M059J (cell line): ENCODE measurements at places on chromosomes 2 and 18. TPM values are rescaled to one million over a fixed set of nuclear protein-coding genes. Genes with fewer than 3 reads are reported as not detected.

DNA sequence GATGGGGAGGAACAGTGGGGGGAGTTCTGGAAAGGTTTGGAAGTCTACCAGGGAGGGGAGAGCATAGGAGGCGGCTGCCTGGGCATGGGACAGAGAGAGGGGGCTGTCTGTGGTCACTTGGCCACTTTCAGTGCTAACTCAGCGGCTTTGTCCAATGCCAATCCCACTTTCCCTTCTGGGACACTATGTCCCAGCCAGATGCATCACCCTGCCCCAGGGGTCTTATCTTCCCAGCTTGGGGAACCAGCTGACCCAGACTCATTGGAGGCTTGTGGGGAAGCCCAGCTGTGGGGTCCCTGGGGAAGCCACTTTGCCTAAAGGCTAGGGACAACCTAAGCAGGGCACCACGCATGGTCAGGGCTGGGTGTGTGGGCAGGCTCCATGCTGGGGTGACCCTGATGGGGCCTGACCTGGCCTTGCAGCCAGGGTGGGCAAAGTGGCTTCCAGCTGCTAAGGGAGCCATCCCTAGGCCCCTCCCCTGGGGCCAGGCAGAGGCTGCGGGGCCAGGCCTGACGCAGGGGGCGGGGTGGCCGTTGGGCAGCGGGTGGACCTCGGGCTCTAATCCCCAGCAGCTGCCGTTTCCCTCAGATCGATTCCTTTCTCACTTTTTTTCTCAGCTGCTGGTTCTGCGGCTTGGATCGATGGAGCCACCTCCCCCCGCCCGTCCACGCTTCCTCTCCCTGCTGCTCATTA lies 1.6 kb upstream of the ASIC4 start:
- no peak for DNase-seq

The MC2R gene
- not detected in 2 replicates for total RNA-seq

DNA sequence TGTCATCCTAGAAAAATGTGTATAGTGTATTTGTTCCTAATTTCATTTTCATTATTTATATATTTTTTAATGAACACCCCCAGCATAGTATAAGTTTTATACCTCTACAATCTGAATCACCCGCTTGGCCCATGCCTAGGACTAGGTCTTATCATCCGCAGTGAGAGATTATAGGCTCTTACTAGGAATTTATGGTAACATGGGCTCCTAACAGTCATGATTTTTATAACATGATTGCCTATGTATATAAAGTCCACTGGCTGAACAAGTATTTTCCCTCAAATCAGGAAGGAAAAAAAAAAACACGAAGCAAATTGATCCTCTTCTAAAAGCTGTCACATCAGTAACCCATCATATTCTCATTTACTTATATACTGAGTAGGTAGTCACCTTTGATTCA lies 666.1 kb upstream of the NRXN1 start:
- DNase-seq, result no peak

The PPM1G gene
- total RNA-seq, result 105 and 134 TPM in 2 replicates

GRCh38 chr18:9211955-9212354 lies 75.4 kb downstream of the ANKRD12 start:
- no peak for DNase-seq

DNA sequence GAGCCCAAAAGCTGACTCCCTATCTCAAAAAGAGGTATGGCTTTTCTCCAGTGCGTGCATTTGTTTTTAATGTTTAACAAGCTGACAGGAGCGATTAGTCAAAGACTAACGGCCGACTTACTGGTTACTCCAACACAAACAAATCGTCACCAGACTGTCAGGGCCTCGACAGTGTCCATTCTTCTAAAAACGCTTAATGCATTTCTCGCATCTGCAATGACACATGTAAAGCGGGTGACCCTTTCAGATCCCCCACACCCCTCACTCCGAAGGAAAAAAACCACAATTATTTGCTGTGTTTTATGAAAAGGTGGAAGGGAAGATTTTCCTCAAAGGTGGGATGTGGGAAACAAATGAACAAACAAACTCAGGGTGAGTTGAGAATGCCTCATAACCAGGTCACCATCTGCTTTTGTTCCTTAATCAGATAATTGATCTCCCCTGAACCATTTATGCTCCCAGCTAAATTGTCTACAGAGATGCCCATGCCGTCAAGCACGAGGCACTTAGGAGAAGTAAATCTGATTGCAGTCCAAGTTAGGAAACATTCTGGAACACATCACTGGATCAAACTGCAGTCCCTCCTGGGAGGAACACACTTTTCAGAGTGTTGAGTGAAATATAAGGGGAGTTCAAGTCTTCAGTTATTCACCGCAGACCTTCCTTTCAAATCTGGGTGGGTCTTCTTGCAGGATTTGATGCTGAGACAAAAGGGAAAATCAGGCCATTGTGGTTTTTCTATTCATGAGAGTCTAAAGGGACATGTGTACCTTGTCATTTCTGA lies 340.8 kb downstream of the CMPK2 start:
- peak; percentile 2 for DNase-seq

The CROCC2 gene
- total RNA-seq, result not detected in 2 replicates

The TMEM169 gene
- 1.3 TPM in 1 of 2 replicates, not detected in the other for total RNA-seq

- no peak for DNase-seq
These were observed 31.8 kb upstream of the KCNE4 start for GRCh38 chr2:223019987-223020717.

DNA sequence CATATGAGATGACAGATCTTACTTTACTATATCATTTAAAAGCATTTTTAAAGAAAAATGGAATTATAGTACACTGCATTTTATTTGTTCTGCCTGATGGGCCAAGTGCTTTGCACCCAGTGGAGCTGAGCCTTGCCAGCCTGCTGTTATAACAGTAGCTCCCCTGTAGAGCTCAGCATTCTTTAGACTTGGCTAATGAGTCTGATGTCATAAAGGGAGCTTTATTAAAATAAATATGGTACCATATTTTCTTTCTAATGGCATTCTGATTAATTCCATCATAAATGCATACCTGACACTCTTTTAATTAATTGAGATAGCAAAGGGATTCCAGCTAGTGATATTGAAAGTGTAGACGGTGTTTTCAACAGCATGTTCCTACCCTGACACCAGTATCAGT lies 40.7 kb downstream of the PARD3B start:
- no peak for DNase-seq

GRCh38 chr2:142825861-142826260 lies 51.6 kb upstream of the KYNU start:
- peak; percentile 71 for DNase-seq

GRCh38 chr2:110770959-110771431 lies 38.6 kb downstream of the ACOXL start:
- DNase-seq, result peak; percentile 43

DNA sequence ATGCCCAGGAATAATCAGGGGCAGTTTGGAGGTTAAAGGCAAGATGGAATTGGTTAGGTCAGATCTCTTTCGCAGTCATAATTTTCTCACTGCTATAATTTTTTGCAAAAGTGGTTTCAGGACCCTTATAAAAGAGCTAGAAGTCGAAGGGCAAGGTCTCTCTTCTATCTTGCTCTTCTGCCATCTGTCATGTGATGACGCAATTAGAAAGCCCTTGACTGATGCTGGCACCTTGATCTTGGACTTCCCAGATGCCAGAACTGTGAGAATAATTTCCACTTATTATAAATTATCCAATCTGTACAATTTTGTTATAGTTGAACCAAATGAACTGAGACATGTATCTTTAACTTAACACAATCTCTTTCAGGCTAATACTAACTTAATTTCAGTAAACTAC lies 6.3 kb upstream of the RALBP1 start:
- no peak for DNase-seq

- no peak for DNase-seq
These were observed 495 bp upstream of the ASIC4 start for GRCh38 chr2:219513787-219514186.

The VWC2L gene
- total RNA-seq, result 0.02 TPM in 1 of 2 replicates, not detected in the other

DNA sequence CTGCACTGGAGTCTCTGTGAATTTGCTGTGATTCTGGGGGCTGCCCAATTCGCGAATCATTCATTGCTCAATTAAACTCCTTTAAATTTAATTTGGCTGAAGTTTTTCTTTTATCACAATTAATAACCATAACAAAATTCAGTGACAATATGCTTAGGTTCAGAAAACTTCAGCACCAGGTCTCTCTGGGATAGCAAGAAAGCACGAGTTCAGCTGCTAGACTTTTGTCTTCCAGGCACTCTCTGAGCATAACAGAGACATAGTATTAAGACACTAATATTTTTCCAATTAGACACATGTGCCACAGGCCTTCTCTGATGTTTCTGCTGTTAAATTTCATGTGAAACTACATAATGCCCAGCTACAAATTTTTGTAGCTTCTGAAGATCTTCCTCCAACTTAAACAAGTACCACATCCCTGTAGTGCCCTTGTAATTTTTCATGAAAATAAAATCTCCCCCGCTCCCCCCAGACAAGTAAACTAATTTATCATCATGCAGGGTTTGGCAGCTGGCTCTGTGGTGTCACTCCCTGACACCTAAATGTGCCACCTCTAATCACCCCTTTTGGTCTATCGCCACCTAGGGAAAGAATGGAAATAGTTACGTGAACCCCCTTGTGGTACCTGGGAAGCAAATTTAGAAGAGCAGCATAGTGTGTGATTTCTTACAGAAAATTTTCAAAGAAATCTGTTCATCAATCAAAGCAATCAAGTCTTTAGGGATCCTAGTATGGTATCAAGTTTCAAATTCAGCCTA lies 94.1 kb downstream of the CSRNP3 start:
- no peak for DNase-seq

- no peak for DNase-seq
These were observed at the start of gene SLC5A7 for GRCh38 chr2:107986278-107987217. SLC5A7 (plus strand) TSS chr2:107986524; CDS start chr2:107988156, 1,632 bp downstream.

The ACP1 gene
- total RNA-seq, result 99.4 and 125 TPM in 2 replicates

GRCh38 chr2:72992734-72993102 lies 75.4 kb downstream of the EMX1 start:
- no peak for DNase-seq

GRCh38 chr2:126669772-126670171 lies 13.8 kb downstream of the GYPC start:
- DNase-seq, result no peak

DNA sequence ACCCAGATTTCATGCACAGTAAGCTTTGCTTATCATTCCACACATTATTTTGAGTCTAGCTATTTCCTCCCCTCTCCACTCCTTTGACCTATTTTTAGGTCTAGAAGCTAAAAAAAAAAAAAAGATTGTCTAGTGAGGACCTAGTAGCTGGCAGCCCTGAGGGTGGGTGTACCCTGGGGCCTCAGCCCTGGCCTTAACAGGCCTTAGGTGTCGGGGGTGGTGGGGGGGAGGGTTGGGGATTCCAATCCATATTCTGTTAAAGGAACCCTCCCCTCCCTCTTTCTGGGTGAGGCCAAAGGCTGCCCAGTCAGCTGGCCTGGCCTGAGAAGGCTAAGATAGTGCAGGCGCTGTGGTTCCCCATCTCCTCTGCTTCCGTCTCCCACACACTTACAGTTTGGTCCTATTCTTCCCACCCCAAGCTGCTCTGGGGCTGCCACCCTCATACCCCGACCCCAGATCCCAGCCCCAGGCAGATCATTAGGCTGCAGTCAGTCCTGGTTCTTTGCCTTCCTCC lies 65.5 kb upstream of the HK2 start:
- DNase-seq, result peak; percentile 14

The SKA1 gene
- 37.5 and 51.7 TPM in 2 replicates for total RNA-seq

DNA sequence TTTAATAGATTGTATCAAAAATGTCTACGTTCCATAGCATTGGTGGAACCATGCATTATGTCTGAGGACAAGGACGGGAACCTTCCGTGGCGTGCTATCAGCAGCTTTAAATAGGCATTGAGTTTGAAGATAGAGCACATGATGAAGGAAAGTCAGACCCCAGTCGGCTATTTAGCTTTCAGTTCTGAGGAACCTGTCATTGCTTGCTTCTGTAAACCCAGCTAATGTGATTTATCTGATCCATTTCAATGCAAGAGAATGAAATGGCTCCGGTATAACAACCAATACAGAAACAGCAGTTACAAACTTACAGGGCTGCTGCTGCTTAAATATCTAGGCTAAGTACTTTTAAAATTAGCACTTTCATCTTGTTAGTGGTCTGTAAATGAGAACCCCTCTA lies 503.3 kb downstream of the RNF144A start:
- DNase-seq, result no peak

The RAB6C gene
- total RNA-seq, result 0.02 TPM in 1 of 2 replicates, not detected in the other

DNA sequence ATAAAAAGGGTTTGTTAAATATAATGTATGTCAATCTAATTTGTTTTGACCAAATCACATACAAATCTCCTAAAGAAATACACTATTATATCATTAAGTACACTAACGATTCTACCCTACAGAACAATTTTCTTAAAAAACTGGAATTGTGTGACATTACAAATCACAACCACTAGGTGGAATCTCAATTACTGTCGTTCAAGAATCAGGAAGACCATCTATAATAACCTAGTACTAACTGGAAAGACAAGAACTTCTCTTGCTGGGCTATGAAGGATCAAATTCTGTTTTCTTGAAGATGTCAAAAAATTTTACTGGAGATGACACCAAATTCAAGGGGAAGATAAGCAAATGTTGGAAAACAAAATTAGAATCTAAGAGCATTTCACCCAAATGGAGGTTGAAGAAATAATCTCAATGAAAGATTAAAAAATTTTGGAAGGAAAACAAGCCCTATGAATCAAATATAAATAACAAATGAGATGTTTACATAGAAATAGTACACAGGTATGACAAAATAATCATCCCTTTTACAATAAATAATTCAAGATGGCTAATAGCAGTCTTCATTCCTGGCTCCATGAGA lies 110.9 kb downstream of the STK39 start:
- DNase-seq, result peak; percentile 52

DNA sequence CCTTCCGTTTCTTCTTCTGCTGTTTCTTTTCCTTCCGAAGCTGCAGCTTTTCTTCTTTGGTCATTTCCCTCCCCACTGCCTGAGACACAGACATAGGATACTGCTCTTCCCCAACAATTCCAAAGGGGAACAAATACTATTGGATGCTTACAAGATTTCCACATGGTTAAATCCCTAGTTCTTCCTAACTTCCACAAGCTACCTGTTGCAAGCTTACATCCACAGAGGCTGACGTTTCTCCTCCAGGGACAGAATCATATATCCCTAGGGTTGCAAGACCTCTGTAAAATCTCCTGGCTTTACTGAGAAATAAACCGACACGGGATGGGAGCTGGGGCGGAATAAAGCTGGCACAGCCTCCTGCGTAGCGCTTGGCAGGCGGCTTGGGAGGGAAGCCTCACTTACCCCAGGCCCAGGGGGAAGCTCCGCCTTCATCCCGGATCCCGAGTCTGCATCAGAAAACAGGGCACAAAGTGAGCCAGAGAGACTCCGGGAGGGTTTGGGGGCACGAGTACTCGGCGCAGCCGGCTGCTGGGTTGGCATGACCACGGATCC lies 590 bp downstream of the EIF2B4 start:
- DNase-seq, result peak; percentile 64

GRCh38 chr2:177044671-177045070 lies 167.9 kb upstream of the HNRNPA3 start:
- no peak for DNase-seq

The TMEM185B gene
- total RNA-seq, result 22.3 and 32.6 TPM in 2 replicates

- DNase-seq, result no peak
These were observed 55.7 kb downstream of the CTDP1 start for GRCh38 chr18:79735071-79735980.

GRCh38 chr2:134460583-134460998 lies 206.7 kb downstream of the MGAT5 start:
- peak; percentile 59 for DNase-seq

The IL1F10 gene
- not detected in 2 replicates for total RNA-seq
